ENCODE measurements at places on chromosomes 11 and 22. TPM values are rescaled to one million over a fixed set of nuclear protein-coding genes. Genes with fewer than 3 reads are reported as not detected.
A peak's percentile ranks its signal among the peaks of the same experiment; 100 is the strongest.

The EFCAB6 gene
- total RNA-seq, result 2.3 TPM

The SOX10 gene
- not detected for total RNA-seq

The SPI1 gene
- total RNA-seq, result 0.14 TPM

The PAFAH1B2 gene
- total RNA-seq, result 104 TPM

DNA sequence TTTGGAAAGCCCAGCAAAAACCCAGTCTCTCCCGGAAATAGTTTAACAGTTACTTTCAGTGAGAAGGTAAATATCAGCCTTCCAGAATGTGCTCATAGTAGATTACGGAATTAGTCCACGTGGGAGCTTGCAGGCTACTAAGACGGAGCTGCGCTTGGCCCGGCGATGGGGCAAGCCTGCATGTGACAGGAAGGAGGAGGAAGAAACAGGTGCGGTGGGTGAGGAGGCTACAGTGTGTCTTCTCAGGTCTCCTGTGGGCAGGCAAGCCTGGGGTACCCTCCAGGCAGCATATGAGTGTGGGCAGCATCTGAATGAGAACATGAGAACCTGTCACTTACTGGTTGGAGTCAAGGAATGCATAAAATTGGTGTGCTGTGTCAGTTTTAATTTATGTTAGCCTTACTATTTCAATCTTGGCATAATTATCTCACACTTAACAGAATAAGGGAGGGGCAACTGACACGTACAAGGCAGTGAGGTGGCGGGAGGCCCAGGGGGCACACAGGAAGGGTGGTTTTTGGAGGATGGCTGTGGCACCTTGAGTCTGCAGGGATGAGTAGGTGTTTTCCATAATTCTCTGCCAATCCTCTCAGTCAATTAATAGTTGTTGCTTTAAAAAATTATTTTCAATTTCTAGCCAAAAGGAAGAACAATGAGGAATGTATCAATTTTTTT lies 35.7 kb downstream of the CLMP start:
- DNase-seq, result no peak

GRCh38 chr22:40491990-40492631 lies 121.7 kb downstream of the SGSM3 start:
- DNase-seq, result no peak

GRCh38 chr11:104531075-104531474 lies 367.1 kb upstream of the PDGFD start:
- no peak for DNase-seq

- no peak for DNase-seq
These were observed 9.5 kb downstream of the RFPL1 start for GRCh38 chr22:29447906-29448305.

- no peak for DNase-seq
These were observed 310.7 kb upstream of the NCAM1 start for GRCh38 chr11:112650527-112650926.

DNA sequence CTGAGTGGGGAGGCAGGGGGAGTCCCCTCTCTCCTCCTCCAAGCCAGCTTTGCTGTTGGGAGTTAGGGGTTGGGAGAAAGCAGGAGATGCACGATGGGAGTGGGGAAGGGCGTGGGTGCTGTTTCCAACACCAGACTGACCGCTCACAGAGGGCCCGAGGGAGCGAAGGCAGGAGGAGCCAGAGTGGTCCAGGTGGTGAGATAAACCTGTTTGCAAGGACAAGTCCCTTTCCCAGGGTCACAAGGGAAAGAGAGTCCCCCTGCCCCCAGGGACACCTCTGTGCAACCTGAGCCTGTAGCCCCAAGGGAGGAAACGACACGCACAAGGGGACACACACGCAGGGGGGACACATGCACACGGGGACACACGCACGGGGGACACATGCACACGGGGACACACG lies 42.2 kb downstream of the WNT11 start:
- DNase-seq, result no peak

DNA sequence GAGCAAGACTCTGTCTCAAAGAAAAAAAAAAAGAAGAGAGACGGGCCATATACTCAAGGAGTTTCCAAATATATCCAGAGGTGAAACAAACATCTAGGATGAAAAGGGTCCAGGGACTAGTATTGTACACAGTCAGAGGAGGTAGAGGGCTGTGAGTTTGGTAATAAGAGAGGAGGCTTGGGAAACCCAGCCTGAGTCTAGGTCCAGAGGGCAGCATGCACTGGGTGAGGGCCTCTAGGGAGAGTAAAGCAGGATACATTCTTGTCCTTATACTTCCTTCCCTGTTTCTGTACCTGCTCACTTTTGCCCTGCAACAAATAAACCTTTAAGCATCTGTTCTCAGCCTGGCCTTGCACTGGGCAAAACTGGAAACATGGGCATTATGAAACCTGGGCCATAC lies 31.5 kb downstream of the STIM1 start:
- no peak for DNase-seq

- no peak for DNase-seq
These were observed 690 bp downstream of the CKAP5 start for GRCh38 chr11:46845440-46845739.

GRCh38 chr22:43901976-43902643 lies 10.3 kb upstream of the PNPLA5 start:
- peak; percentile 38 for DNase-seq

DNA sequence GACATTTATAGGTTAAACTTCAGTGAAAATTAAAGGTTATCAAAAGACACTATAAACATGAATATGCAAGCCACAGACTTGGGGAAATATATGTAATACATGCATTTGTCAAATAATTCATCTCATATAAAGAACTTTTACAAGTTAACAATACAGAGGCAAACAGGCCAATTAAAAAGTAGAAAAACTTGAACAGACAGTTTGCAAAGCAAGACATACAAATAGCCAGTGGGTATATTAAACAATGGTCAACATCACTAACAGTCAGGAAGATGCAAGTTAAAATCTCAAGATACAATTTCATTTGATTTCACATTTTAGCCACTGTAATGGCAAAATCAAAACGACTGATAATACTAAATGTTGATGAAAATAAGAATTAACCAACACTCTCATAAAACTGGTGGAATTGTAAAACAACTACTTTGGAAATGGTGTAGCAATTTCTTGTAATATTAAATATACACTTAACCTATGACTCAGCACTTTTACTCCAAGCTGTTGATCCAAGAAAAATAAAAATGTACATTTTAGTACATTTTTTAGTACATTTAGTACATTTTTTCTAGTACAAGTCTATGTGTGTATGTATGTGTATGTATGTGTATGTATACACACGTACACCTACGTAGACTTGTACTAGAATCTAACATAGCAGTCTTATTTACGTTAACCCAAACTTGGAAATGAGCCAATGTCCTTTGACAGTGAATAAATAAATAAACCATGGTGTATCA lies 62.8 kb downstream of the LRRC74B start:
- no peak for DNase-seq

DNA sequence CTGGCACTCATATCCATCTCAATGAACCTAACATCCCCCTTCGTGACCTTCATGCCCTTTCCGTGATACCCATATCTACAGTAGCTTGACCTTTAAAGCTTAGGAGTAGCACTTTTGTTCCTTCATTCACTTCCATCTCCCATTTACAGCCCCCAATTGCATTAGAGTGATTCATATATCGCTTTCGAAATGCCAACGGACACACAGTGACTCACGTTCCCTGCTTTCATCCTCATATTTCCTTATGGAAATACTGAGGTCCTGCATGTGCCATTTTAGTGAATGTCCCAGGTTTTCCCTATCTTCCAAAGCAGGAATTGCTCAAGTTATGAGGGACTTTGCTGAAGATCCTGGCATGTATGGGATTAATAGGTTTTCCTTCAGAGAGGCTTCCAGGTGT lies 44.3 kb upstream of the CEP126 start:
- DNase-seq, result no peak

DNA sequence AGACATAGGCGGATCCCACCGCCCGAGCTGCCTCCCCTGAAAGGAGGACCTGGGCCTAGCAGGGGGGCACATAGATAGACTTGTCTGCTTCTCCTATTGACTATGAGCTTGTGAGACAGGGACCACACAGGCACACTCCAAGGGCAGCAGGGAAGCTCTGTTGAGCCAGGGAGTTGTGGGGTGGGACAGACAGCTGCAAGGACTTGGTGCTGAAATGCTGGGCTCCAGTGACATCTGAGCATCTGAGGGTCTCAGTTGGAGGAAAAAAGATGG lies 53.4 kb upstream of the ANO1 start:
- DNase-seq, result no peak

DNA sequence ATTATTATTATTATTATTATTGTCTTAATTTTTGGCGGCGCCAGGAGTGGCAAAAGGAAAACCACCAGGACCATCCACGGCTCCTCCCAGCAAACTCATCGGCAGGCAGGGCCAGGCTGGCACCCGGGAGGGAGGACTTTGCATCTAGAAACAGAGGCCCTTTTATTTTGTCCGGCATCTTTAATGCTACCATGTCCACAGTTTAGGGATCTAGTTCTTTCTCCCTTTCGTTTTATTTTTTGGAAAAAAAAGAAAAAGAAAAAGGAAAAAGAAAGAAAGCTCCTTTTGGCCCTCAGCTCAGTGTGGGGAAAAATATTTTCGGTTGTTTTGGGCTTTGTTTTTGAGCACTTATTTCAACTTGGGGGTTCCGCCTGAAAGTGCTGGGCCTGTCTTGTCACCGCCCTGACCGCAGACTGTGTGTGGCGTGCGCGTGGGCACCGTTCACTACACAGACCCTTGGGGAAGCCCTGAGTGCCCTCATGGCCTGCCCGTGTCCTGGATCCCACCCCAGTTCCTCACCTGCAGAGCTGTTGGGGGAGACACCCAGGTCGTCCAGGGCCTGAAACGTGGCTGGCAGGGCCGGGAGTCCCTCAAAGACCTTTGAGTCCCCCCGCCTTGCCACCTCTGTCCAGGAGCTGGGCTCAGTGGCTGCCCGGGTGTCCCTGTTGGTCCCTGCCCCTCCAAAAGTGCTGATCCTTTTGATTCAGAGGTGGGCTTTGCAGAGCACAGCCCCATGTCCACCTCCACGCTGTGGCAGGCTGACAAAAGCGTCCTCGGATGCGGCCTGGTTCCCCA lies 69.1 kb upstream of the PPARA start:
- DNase-seq, result no peak

DNA sequence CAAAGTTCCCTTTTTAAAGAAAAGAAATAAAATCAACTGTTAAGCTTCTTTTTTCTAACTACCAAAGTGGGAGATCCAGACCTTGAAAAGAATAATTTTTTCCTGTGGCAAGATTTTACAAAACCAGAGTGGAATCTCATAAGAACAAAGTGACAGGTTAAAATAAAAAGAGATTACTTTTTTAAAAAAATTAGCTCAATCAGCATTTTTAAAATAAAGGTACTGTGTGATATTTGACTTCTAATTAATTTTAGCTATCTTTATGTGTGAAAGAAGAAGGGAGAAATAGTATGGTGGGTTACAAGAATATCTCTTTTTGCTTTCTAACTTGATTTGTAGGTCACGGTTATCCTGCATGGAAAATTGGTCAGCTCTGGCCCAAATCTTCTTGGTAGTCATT lies 92.8 kb upstream of the ALKBH3 start:
- DNase-seq, result no peak

DNA sequence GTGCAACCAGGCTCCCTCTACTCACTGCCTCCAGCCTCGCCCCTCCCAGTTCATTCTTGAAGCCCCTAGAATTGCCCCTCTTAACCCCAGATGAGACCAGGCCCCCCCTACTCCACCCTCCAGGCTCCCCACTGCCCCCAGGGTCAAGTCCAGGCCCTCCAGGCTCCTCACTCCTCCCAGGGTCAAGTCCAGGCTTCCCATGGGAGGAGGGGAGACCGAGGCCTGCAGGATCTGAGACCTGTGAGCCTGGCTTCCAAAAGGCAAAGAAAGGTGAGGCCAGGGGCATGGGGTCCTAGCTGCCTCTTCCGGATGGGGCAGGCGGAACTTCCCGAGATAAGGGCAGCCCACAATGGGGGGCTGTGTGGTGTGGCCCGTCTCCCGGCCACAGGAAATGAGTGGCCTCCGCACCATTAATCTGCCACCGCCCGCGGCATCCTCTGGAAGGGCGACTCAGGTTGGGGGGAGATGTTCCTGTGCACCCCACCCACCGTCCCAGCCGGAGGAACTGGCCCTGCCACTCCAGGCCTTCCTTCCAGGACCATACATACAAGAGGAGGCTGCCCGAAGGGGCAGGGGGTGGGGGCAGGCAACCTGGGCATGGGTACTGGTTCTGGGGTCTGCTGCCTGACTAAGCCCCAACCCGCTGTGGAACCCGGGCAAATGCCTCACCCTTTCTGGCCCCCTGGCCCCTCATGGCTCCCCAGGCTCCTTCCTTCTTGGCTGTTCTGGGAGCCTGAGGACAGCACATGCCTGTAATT lies 35.1 kb upstream of the WNT11 start:
- DNase-seq, result no peak

- no peak for DNase-seq
These were observed 89.8 kb upstream of the MS4A8 start for GRCh38 chr11:60609632-60610031.

DNA sequence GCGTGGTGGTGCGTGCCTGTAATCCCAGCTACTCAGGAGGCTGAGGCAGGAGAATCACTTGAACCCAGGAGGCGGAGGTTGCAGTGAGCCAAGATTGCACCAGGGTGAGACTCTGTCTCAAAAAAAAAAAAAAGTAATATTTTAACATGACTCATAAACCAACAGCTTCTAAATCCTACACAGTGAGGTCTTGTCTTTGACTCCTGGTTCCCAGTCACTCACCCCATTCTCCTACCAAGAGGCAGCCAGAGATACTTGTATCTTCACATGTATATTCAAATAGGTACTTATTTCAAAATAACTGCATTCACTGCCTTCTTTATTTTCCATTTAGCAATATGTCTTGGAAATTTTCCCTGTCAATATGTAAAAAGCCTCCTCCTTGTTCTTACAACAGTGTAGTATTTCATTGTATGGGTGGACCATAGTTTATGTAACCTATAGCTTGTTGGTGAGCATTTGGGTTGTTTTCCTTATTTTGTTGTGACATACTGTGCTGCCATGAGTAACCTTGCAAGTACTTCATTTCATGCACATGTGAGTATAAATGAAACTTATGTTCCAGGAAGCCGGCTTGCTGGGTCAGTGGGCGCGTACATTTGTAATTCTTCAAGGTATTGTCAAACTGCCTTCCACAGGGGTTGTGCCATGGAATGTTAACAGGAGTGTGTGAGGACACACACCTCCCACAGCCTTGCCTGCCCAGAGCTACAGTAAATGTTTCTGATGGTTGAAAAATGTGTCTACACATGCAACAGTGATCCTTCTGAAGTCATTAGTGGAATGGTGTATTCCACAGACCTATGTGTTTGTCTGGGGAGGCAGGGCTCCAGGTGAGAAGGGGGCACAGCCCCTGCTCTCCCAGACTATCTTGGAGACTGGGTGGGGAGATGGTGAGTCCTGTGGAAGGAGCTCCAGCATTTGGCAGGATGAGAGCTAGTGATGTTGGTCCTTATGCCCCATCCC lies 47.9 kb downstream of the OSBP2 start:
- no peak for DNase-seq
